EH (cell line): ENCODE measurements at places on chromosomes 3 and 15.

GRCh38 chr15:71610728-71611552, 199.4 kb upstream of the NR2E3 start:
- no peak for DNase-seq

DNA sequence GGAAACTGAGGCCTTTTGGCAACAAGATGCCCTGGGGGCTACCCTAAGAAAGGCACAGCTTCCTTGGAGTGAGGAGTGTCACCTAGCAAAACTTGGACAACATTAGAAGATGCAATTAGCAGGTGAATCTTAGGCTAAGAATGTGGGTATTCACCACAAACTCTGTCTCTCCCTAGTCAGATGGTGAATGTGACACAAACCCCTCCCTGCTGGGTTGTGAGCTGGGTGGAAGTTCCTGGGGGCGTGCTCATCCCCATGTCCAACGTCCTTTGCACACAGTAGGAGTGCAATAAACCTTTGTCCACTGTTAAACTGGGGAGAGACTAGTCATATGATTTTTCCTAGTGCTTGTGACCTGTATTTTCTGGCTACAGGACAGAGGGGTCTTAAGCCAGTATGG, 67.1 kb upstream of the SH3GL3 start:
- DNase-seq: peak; percentile 37

DNA sequence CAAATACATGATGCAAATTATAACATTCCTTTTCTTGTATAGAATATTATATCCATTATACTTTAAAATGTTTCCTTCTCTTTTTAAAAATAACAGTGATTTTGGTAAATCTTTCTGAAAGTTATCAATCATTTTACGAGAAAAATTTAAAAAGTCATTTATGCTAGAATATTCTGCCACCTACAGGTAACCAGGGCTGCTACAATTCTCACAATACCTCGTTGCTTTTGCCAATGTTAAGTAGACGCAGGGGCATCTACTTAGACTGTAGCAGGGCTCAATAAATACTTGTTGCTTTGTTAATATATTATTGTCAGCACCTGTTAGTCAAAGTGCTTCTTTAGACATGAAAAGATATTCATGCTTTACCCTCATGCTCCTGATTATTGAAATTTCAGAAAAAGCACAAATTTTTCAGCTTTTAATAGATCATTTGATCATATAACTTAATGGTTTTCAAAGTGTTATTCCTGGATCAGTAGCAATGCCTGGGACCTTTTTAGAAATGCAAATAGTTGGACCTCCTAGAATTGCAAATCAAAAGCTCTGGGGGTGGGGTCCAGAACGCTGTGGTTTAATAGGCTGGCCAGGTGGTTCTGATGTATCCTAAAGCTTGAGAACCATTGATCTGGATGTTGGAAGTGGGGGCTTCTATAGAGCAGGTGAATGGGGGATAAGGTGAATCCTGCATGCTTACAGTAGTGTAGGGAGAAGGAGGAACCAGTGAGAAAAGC, 223.6 kb upstream of the PDZRN3 start:
- DNase-seq: peak; percentile 53

DNA sequence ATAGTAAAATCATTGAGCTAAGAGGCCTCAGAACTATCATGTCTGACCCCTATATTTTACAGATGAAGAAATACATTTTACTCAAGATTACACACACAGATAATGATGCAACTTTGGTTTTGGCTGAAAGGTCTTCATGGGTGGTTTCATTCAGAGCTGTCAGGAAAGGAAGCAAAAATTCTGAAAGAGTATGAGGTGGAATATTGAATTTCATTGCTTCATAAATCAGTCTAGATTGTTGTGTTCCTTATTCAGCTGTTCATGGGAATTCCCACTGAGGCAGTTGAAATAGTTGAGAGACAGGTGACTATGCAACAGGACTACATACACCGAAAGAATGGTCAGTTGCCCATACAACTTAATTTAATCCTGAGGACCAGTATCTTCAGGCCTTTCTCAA, 39.4 kb downstream of the CD200 start:
- DNase-seq: no peak

DNA sequence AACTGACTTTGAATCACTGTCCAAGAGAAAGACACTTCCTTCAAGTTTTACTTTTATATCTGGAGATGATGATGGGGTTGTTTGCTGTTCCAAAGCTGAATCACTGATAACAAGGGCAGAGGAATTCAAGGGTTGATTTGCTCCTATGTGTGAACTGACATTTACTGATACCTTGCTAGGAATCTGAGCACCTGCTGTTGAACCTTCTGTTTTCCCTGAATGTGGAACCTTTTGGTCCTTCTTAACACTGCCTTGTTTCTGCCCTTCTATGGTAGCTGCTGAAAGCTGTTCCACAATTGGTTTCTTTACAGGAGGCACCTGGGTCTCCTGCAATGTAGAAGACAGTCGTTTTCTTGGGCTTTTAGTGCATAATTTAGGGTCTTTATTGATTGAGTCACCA, 102.0 kb upstream of the NEDD4 start:
- no peak for DNase-seq

- DNase-seq: no peak
Observed at GRCh38 chr3:48963591-48963990, 26.4 kb upstream of the P4HTM start.

- no peak for DNase-seq
Observed at GRCh38 chr3:186442162-186442561, 80.1 kb upstream of the DGKG start.

DNA sequence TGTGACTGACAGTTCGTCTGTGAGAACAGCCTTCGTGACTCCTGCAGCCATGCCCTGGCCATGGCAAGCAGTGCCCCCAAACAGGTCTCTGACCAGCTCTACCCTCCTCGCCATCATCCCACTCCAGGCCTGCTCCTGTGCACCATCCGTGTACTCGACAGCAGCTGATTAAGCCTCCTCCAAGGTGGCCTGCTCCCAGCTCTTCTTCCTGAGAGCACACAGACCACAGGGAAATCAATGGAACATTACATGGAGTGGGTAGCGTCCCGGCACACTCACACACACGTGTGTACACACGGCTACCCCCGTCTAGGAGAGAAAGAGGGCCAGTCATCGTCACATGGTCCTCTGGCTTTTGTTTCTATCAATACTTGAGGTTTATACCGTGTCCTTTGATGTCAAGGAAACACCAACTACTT, 21.1 kb downstream of the ANXA2 start:
- no peak for DNase-seq
